ENCODE measurements at places on chromosomes 7 and 10.

- peak; percentile 23 for DNase-seq
Observed at GRCh38 chr7:33757563-33758165, 147.7 kb upstream of the BMPER start.

DNA sequence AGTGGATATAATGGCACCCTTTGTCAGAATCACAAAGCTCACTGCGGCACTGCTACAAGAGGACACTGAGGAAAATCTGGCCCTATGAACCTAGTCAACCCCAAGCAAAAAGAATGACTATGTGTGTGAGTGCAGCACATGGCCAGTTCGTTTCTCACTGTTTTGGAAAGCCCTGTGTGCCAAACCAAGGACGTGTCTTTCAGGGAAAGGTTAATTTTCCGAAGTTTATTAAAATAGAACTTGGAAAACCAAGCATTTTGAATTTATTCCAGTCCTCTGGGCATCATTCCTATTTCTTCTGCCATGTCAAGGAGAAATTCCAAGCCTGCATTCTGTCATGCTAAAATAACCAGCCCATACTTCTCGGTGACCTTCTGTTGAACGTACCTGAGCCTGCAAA lies 471.8 kb downstream of the PLXDC2 start:
- DNase-seq = no peak

DNA sequence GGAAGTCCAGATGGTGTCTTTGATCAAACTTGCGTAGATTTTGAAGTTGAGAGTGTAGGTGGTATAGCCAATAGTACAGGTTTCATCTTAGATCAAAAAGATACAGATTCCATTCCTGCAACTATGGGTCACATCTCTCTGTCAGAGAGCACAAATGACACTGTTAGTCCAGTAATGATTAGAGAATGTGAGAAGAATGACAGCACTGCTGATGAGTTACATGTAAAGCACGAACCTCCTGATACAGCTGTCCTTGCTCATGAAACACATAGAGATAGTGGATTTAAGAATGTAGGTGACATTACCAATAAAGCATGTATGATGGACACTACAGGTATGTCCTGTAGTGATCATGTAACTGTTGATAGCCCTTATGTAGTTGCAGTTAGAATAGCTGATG lies 59.1 kb downstream of the LOXL4 start:
- no peak for DNase-seq

DNA sequence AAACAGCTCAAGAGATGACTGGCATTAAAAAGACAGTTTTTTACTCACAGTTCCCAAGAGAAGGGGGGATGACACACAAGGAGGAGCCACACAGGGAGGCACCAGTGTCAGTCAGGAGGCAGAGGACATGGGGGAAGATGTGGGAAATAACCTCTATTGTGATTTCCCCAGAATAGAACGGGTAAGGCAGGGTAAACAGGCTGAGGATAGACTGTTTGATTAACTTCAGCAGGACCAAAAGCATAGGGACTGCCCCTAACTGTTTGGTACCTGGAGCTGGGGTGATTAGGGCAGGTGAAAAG lies 60.7 kb downstream of the RAPGEF5 start:
- no peak for DNase-seq

DNA sequence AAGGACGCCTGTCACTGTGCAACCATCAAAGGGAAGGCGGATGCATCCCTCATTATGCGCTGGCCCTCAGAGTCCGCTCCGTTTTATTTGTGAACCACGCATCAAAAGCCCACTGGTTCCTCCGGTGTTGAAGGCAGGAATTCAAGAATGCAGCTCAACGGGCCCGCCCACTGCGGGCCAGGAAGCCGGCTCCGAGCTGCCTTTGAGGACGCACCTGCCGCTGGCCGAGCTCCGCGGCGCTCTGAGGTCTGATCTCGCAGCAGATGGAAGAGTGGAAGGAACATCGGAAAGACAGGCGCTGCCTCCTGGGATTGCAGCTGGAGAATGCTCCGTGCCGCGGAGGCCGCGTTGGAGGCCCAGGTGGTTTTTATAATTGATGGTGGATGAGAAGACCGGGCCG lies 56.9 kb upstream of the ADGRA1 start:
- no peak for DNase-seq

GRCh38 chr7:38141187-38141586 lies 36.9 kb upstream of the STARD3NL start:
- no peak for DNase-seq

DNA sequence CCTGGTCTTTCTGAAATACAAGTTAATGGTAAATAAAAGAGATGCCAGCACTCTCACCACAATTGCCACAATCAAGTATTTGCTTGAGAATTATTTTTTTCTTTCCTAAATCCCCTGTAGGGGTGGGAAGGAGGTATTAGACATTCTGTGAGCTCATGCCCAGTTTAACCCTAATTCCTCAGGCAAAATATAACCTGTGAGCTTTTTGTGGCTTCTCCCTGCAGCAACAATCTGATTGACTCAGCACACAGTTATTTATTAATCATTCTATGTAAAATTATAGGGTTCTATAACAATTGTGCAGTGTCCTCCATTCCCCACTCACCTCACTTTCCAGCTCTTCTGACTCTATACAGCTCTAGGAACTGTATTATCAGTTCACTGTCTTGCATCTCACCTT lies 66.3 kb downstream of the GLI3 start:
- DNase-seq = peak; percentile 23

DNA sequence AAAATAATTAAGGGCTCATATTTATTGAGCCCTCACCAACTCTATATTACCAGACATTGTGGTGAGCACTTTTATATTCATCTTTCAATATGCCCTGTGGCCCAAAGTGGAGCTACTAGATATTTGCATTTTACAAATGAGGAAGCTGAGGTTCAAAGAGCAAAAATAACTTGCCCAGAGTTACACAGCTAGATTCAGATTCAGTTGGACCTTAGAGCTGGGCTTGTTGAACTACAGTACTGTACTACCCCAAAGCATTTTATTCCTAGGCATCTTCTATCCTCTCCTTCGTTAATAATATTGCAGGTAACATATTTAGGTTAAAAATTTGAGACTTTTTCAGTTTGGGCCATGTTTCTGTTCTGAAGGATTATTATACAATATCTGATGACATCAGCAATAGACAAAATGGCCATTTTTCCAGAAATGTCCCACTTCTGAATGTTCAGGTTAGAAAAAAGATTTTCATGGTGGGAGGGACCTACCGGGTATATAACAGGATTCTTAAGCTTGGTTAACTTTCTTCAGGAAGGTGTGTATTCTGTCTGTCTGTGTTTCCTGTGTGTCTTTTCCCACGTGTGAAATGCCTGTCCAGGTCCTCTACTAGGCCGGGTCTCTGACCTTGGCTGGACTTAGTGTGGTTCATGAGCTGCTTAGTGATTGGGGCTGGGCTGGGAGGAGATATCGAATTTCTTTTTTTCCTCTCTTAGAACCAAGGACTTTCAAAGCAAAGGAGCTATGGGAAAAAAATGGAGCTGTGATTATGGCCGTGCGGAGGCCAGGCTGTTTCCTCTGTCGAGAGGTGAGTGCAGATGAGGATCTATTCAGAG lies 13.6 kb downstream of the PRXL2A start:
- DNase-seq = no peak

DNA sequence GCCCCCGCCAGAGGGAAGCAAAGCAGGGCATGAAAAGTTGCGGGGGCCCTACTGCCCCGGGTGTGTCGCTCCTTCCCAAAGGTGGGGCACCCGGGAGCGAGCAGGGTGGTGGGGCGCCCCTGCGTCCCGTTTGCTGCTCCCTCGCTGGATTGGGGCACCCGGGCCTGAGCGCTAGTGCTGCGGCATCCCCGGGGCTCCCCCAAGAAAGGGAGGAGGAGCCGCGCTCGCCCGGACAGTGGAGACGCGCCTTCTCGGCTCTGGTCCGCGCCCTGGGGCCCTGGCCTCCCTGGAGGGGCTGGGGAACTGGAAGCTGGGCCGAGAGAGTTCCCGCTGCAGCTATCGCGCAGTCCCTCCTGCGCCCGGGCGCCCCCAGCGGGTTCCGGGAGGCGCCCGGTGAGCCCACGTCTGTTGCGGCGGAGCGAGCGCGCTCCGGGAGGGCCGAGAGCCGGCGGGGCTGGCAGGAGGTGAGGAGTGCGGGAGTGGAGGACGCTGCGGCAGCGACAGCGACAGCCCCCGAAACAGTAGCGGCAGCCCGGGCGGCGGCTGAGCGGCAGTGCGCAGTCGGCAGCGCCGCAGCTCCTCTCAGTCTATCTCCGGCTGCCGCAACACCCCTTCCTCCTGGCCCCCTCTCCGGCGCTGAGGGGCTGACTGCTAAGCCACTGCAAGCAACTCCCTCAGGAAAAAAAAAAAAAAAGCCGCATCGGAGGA lies 504 bp upstream of the BMPER start:
- DNase-seq = peak; percentile 69

DNA sequence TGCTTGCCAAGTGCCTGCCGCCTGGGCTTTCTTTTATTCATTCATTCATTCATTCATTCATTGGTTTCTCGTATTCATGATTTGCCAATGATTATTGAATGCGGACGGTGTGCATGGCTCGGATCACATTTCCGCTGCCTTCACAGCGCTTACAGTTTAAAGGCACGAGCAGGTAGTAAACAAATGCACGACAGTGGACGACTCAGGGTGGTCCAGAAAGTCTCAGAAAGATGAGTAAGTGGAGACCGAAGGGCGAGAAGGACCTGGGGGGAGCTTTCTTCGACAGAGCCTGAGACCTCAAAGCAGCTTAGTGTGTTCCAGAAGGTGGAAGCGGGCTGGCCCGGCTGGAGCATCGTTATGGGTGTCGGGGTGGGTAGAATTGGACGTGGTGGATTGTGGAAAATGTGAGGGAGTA lies 506 bp downstream of the MCM10 start:
- peak; percentile 22 for DNase-seq

GRCh38 chr7:83629117-83629880 lies 19.6 kb downstream of the SEMA3E start:
- no peak for DNase-seq

DNA sequence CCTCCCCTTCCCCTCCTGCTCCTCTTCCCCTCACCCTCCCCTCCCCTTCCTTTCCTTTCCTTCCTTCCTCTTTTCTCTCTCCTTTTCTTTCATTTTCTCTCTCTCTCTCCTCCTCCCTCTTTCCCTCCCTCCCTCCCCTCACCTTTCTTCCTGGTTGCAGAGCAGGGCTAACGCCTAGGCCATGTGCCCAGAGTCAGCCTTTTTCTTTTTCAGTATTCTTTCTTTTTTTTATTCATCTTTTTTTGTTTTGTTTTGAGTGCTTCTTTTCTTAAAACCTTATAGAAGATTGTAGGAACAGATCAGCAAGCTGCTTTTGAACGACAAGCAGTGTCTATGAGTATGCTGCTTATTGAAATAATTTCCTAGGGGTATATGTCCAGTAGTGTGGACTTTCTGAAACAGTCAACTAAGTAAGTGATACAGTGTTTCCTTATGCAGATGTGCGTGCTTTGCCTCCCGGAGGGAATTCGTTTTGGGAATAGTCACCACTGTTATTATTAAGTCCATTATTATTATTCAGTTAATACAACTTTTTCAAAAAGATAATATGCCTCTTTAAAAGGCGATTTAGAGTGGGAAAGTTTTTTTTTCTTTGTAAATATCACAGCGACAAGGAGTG lies 219.2 kb downstream of the CAMK1D start:
- DNase-seq = no peak

GRCh38 chr7:93943816-93944540 lies 22.4 kb downstream of the GNG11 start:
- DNase-seq = no peak

GRCh38 chr10:74743401-74743800 lies 83.0 kb upstream of the KAT6B start:
- DNase-seq = no peak

DNA sequence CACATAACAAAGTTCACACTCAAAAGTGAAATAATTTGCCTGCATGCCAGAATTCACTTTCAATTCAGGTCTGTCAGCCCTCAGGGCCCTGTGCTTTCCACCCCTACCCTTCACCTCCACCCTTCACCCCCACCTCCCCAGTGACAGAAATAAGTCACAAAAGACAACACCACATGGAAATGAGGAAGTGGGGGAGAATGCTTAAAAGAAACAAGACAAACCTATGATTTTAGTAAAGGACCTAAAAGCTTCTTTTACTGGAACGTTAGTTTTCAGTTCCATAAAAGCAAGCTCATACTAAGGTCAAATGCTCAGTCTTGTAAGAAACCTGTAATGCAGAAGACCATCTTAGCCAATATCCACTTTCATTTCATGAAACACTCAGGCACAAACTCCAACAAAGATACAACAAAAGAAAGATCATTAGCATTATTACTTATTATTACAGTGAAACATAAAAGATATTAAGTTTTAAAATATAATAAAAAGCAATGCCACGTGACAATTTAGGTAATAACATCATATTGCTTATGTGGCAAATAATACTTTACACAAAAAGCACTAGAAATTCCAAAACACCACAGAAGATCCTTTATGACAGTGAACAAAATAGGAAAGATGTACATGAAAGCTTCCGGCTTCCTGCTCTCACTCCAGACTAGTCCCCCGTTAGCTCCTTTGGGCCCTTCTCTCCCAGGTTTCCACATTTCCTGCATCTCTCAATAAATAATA lies 112.1 kb downstream of the LMBR1 start:
- DNase-seq = no peak

- no peak for DNase-seq
Observed at GRCh38 chr7:4837803-4838625, 23.8 kb downstream of the PAPOLB start.

DNA sequence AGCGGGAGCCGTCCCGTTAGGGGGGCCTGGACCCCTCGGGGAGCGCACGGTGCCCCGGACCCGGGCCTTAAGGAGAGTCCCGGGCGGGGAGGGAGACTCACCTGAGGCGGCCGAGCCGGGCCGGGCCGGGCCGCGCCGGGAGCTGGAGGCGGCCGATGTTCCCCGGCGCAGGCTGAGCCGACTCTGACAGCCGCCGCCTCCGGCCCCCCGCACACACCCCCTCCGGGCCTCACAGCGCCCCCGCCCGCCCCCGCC lies at the start of gene ACHE:
ACHE (minus strand) TSS at position 188 of the 255 bp plus-strand sequence. CDS start 1,656 bp downstream, outside the sequence.
- DNase-seq = no peak

GRCh38 chr10:95431900-95432342 lies 129.2 kb downstream of the SORBS1 start:
- no peak for DNase-seq

- DNase-seq = no peak
Observed at GRCh38 chr7:113158756-113159155, 40.4 kb upstream of the SMIM30 start.

DNA sequence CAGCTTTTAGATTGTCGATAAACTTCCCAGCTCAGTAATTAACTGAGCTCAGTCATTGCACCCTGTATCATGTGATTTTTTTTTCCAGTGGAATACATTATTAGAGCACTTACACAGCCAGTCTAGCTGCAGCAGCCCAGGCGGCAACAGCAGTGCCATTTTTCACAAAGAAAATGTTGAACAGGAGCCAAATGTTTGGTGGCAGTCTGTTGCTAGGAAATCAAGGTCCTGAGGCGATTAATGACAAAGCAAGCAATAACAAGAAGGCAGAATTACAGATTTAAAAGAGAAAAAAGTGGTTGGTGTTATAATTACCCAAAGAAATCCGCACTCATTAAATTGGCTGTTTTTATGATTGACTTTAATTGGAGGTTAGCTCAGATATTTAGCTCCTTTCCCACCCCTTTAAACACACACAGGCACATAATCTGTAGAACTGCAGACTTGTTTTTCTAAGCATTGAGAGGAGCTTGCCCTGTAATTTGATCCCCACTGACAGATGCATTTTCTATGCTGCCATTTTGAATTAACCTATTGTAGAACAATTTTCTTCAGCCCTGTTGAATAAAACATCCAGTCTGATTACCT lies 267.4 kb downstream of the ADK start:
- no peak for DNase-seq

All from hepatic stellate cell (primary cell).